Right hindlimb (tissue), 1 donor: ENCODE measurements at places on chromosomes 3 and 15.

- no peak for DNase-seq
Measured at GRCh38 chr15:77964193-77964592, 113.3 kb downstream of the TBC1D2B start.

GRCh38 chr15:37794947-37795346 lies 139.5 kb upstream of the TMCO5A start:
- DNase-seq, result no peak

GRCh38 chr3:8052659-8053058 lies 449.0 kb upstream of the LMCD1 start:
- peak; percentile 44 for DNase-seq

DNA sequence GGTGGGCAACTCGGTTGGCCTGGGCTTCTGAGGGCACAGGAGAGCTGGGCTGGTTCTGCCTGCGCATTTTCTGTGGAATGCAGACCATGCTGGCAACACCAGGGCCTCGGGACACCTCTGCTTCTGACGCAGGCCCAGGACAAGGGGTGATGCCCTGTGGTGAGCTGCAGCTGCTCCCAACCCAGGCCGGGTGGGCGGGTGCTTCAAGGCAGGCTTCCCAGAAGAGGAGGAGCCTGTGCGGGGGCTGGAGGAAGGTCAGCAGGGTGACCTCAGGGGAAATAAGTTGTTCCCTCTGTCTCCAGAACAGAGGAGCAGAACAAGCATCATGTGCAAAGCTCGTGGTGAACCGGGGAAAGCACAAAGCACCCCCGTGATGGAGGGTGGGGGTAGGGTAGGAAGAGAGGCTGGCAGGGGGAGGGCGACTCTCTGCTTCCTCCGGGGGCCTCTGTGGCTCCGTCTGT lies 11.0 kb upstream of the PLXNA1 start:
- peak; percentile 75 for DNase-seq

DNA sequence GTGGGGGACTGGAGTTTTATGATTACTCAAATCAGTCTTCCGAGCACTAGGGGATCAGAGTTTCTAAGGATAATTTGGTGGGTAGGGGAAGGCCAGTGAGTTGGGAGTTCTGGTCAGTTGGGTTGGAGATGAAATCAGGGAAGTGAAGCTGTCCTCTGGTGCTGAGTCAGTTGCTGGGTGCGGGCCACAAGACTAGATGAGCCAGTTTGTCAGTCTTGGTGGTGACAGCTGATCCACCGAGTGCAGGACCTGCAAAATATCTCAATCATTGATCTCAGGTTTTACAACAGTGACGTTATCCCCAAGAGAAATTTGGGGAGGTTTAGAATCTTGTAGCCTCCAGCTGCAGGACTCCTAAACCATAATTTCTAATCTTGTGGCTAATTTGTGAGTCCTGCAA lies 249.4 kb downstream of the FAM43A start:
- no peak for DNase-seq

DNA sequence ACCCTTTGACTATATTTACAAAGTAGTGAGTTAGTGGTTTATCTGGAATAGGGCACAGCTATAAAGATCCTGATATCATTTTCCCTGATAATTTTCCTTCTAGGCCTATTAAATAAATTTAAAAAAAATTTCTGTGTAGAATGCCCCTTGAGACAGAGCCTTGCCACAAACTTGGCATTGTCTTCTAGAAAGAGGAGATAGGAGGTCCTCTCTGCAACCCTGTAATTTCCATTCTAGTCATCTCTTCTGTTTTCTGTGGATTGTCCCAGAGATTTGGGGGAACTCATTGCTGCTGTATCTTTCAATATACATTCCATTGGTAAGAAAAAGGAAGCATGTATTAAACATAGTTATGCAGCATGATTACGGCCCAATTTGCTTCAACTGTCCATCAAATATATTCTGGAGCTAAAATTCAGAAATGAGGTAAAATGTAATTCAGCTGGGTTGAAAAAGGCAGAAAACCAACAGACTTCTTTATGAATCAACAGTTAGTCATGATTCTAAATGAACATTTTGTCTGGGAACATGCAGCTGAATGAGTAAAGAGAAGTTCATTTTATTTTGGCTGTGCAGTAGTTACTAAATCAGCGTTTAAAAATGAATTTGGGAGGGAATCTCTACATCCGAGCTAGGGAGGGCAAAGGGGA lies 401.1 kb downstream of the NAALADL2 start:
- DNase-seq, result no peak

DNA sequence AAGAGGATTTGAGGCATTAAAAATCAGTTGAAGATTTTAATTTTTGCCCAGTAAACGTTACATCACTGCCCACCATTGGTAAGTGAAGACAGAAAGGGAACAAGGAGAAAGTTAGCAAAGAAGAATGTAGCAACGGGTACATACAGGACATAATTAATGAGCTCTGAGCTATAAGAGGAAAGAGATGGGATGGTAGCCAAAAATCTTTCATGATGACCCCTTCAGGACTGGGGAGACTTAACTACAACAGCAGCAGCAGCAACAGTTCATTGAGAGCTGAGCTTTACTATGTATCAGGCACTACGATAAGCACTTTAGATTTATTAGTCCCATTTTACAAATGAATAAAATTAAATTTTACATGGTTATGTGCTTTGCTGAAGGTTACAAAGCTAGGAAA lies 18.4 kb downstream of the EMC4 start:
- DNase-seq, result no peak

- no peak for DNase-seq
Measured at GRCh38 chr3:61347981-61348380, 96.7 kb upstream of the FHIT start.

- DNase-seq, result no peak
Measured at GRCh38 chr3:114659109-114660061, 365.6 kb downstream of the TIGIT start.

DNA sequence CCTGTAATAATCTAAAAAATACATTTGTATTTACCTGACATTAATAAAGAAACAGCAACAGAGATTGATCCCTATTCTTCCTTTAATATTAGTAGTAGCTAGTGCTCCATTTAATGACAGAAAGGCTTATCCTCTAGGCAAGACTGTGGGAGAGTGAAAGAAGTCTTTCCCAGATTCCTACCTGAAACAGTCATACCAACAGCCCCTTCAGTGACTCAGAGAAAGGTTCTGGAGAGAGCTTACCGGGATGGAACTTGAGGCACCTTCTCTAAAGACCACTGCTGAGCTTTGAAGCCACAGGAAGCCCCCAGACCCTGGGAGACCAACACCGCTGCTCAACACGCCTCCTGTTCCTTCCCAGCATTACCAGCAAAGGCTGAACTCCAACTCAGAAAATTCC lies 66.9 kb upstream of the FGF12 start:
- DNase-seq, result no peak

- no peak for DNase-seq
Measured at GRCh38 chr15:98504998-98505397, 143.3 kb upstream of the IGF1R start.

DNA sequence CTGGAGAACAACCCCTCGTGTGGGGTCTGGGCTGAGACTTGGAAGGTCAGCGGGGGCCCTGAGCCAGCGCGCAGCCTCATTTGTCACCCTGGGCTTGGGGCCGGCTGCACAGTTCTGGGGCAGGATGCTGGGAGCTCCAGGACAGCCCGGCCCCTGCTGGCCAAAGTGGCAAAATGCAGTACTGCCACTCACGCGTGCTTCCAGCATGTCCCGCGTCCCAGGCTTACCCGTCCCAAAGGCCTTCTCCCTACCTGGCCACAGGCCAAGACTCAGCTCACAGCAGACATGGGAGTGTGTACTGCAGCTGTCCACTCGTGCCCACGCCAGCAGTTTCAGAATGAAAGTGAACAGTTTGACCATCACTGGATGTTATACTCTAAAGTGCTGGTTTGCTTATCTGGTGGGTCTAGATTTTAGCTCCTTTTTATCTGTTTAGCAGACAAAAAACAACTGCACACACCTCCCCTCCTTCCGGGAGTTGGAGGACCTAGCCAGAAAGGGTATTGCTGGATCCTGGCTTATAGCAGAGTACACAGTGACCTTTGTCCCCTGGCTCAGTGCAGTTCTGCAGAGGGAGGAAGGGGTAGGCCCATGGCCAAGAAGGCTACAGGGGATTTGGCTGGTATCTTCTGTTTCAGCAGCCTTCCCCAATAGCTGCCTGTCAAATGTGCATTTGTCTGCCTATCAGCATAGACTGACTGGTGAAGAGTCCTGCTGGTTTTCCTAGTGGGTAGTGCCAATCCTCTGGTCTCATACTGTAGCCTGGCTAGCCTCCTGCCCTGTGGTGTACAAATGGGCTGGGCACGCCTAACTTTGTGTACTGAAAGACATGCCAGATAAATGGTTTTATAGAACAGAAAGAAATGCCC lies 23.2 kb upstream of the IP6K2 start:
- DNase-seq, result peak; percentile 74

- no peak for DNase-seq
Measured at GRCh38 chr3:31462050-31462569, 70.6 kb upstream of the STT3B start.

GRCh38 chr15:66651913-66652642 lies 50.0 kb upstream of the SMAD6 start:
- DNase-seq, result no peak

DNA sequence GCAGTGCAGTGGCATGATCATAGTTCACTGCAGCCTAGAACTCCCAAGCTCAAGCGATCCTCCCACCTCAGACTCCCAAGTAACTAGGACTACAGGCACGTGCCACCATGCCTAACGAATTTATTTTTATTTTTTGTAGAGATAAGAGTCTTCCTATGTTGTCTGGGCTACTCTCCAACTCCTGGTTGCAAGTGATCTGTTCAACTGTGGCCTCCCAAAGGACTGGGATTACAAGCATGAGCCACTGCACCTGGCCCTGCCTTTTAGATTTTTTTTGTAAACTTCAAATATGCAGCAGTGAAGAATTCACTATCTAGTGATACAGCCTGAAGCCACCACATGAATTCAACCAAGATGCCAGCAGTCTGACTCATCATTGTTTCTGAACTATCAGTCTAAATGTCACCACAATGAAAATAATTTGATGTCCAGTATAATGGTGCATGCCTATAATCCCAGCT lies 32.7 kb downstream of the UBXN7 start:
- DNase-seq, result no peak

- DNase-seq, result no peak
Measured at GRCh38 chr15:40538976-40539375, 25.9 kb downstream of the CCDC32 start.

- peak; percentile 71 for DNase-seq
Measured at GRCh38 chr3:53730576-53730975, 115.6 kb downstream of the CHDH start.

DNA sequence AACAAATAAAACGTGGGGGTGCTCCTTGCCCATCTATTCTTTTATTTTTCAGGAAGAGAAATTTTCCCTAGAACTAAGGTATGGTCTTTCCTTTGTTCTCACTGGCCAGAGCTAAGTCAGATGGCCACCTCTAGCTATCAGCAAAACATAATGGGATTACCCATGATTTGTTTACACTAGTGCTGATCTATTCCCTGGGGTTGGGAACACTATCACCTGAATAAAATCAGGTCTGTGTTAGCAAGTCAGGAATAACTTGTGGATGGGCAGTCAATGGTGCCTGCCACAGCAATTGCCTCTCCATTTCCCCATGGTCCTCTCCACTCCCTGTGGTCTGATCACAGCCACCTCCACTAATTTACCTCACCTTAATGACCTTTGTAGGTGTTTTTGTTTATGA lies 181.7 kb upstream of the CADPS start:
- DNase-seq, result no peak

GRCh38 chr3:1200371-1200770 lies 107.5 kb downstream of the CNTN6 start:
- no peak for DNase-seq

DNA sequence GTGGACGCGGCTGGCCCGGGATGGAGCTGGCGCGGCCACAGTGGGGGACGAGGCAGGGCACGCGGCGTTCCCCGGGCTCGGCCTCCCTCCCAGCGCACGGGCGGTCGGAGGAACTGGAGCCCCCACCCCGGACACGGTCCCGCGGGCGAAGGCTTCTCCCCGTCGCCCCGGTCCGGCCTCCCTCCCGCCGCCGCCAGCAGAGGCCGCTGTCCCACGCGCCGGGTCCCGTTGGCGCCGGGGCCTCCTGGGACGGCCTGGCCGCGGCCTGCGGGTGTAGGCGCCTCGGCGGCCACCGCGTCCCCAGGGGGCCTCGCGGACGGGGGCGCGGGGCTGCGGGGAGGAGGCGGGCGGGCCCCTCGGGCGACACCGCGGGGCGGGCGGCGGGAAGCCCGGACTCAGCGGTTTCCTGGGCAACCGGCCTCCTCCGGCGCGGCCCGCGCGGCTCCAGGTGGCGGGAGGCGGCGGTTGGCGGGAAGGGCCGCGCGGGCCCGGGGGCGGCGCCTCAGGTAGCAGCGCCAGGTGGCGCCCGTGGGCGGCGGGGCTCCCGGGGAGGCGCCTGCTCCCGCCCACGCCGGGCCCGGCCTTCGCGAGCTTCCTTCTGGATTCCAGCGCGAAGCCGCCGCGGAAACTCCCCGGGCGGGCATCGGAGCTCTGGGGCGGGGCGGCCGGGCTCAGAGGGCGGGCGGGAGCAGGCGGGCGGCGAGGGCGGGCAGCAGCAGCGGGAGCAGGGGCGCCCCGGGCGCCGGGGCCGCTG lies 26.7 kb downstream of the MELTF start:
- DNase-seq, result peak; percentile 77

DNA sequence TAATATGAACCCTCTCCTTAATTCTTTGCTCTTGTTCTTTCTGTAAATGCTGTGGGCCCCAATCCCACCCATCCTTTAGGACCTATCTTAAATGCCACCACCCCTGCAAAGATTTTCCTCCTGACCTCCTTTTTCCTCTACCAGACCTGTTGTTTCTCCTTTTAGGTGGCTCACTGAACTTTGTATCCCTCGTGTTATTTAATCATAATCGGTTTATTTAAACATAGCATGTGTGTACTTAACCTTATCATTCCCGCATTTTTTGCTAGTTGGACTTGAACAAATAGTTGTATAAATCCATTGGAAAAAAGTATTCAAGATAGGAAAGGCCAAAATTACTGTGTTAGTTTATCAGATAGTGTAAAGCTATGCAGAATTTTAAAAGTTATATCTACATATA lies 988 bp upstream of the NFKBIZ start:
- no peak for DNase-seq

DNA sequence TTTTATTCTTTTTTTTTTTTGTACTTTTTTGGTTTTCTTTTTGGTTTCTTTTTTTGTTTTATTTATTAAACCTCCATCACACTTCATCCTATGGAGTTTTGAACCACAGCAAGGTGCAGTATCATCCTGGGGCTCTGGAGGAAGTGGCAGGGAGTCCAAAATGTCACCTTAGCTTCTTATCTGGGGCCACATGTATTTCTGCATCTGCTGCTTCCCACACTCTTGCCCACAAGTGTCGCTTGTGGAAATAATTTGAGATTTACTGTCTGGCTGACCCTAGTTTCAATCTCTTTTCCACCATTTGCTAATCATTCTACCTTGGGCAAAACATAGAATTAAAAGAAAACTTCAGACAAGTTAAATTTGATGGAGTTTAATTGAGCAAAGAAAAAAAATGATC lies 6.4 kb downstream of the OPA1 start:
- DNase-seq, result no peak

DNA sequence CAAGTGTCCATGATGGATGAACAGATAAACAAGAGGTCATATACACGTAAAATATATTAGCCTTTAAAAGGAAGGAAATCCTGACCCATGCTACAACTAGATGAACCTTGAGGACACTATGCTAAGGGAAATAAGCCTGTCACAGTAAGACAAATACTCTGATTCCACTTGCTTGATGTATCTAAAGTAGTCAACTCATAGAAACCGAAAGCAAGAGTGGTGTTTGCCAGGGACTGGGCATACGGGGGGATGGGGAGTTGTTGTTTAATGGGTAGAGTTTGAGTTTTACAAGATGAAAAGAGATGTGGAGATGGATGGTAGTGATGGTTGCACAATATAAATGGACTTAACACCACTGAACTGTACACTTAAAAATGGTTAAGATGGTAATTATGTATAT lies 65.4 kb downstream of the C3orf70 start:
- no peak for DNase-seq
